ENCODE measurements at places on chromosomes 12 and 14.

- peak; percentile 50 for DNase-seq
Measured at GRCh38 chr12:51025338-51025835, 797 bp downstream of the SLC11A2 start.

DNA sequence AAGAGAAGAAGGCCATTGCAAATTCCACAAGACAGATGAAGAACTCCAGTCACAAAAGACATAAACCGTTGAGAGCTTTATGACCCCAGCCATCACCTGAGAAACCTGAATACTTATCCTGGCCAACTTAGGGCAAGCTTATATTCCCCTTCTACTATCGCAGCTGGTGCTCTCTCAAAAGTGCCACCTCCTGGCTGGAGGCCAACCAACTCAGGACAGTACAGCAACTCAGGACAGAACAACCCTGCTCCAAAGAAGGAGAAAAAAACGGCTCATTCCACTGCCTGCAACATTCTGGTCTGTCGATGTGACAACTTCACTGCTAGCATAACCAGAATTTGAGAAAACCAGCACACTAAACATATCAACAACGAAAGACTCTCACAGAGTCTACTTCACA is 9.7 kb upstream of the KRT6B start:
- DNase-seq, result no peak

DNA sequence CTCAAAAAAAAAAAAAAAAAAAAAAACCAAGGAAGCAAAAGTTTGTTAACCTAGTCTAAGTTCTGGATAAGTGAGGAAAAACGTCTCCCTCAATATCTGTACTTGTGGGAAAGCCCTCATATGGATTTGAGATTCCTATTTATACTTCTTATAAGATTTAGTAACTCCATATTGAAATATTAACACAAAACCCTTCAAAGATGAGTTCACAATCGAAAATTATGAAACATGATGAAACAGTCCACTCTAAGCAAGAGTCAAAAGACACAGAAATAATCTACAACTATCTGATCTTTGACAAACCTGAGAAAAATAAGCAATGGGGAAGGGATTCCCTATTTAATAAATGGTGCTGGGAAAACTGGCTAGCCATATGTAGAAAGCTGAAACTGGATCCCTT is 25.2 kb downstream of the VWF start:
- no peak for DNase-seq

- DNase-seq, result no peak
Measured at GRCh38 chr14:80776657-80777056, 164.9 kb downstream of the CEP128 start.

DNA sequence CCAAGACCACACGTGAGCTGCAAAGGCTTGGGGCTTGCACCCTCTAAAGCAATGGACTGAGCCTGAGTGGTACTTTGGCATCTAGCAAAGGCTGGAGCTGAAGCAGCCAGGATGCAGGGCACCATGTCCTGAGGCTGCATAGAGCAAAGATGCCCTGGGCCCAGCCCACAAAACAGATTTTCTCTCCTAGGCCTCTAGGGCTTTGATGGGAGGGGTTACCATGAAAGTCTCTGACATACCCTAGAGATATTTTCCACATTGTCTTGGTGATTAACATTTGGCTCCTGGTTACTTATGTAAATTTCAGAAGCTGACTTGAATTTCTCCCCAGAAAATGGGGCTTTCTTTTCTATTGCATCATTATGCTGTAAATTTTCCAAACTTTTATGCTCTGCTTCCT is 438.3 kb downstream of the SLC16A7 start:
- DNase-seq, result no peak

DNA sequence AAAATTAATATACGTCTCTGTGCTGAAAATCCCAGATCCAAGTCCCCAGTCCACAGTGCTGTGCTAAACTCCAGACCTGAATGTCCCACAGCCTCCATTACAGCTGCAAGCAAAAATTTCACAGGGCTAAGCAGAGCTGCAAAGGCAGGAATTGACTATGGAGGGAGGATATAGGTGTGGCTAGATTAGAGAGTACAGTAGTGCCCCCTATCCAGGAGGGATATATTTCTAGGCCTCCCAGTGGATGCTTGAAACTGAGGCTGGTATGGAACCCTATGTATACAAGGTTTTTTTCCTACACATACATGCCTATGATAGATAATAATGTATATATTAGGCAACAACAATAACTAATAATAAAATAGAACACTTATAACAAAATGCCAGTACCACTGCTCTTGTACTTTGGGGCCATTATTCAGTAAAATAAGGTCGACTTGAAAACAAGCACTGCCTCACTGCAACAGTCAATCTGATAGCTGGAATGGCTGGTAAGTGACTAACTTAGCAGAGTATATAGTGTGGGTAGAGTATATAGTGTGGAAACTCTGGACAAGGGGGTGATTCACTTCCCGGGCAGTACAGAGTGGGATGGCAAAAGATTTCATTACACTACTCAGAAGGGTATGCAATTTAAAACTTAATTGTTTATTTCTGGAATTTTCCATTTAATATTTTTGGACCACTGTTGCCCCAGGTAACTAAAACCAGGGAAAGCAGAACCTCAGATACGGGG is 82.7 kb downstream of the C14orf132 start:
- DNase-seq, result no peak

GRCh38 chr12:50517421-50518048 is 12.8 kb downstream of the DIP2B start:
- DNase-seq, result peak; percentile 93
